ENCODE measurements at places on chromosomes 7 and 10.

DNA sequence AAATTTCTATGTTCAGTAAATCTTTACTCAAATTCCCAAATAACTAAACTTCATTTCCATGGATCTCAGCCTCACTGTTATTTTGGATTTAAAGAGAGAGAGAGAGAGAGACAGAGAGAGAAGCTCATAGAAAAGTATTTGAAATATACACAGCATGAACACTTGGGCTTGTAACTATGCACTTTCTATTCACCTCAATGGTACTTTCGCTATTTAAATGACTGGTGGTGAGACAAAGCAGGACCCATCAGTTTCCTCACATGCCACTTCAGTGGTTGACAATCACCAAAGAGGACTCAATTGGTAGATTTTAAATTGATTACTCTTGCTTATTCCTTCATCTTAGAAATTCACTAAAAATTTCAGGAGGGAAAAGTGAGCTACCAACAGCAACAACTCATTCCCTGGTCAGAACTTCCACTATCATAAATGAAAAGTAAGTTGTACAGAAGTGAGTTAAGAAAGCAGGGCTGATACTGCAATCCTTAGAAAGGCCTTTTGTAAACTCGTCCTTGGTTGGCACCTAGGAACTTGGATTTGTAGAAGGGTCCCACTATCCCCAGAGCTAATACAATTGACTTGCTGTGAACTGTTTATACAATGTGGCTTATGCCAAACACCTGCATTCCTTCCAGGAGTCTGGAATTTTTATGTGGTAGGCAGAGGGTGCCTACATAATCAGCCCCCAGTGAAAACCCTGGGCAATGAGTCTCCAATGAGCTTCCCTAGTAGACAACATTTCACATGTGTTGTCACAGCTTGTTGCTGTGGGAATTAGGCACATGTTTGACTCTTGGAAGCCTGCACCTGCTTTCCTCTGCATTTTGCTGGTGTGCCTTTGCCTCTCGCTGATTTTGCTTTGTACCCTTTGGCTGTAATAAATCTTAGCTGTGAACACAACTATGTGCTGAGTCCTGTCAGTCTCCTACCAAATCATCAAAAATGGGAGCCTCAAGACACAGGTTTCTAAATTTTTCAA is 10.8 kb downstream of the ERLIN1 start:
- no peak for DNase-seq

GRCh38 chr10:121165276-121165675 is 314.1 kb downstream of the WDR11 start:
- DNase-seq: peak; percentile 37

GRCh38 chr10:97759158-97759887 is 12.5 kb downstream of the SFRP5 start:
- DNase-seq: peak; percentile 69

- DNase-seq: no peak
Observed at GRCh38 chr10:33309406-33309805, 25.1 kb downstream of the NRP1 start.

DNA sequence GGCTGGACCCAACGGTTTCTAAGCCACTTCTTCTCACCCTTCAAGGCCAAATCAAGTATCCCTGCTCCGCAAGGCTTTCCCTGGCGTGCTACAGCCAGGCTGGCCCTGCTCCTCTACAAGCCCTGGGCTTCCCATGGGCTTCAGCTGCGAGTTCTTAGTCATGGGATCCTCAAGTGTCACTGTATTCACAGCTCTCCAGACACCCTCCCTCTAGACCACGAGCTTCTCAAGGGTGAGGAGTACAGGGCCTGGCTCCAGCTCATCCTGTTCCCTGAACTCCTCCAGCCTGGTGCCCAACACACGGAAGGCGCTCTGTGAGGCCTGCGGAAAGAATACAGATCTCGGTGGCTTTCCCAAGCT is 38.8 kb downstream of the FAM53B start:
- DNase-seq: no peak

- DNase-seq: no peak
Observed at GRCh38 chr7:125561006-125561405, 631.4 kb upstream of the POT1 start.

DNA sequence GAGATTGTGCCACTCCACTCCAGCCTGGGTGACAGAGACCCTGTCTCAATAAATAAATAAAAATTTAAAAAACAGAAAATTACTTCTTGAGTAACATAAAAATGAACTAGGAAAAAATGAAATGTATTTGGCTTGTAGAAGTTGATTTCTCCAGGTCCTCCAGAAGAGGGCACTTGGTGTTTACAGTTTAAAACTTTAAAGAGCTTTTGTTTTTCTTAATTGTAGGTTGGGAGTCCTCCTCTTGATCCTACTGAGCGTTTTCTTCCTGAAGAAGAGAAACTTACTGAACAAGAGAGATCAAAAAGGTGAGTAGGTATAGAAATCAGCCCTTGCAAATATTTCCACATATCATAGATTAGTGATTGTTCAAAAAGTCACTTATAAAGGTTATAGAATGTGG is 16.2 kb downstream of the KIFBP start:
- DNase-seq: peak; percentile 77

GRCh38 chr10:124213471-124213870 is 120.1 kb upstream of the CHST15 start:
- DNase-seq: no peak

GRCh38 chr7:128299109-128299607 is 44.5 kb downstream of the RBM28 start:
- no peak for DNase-seq

DNA sequence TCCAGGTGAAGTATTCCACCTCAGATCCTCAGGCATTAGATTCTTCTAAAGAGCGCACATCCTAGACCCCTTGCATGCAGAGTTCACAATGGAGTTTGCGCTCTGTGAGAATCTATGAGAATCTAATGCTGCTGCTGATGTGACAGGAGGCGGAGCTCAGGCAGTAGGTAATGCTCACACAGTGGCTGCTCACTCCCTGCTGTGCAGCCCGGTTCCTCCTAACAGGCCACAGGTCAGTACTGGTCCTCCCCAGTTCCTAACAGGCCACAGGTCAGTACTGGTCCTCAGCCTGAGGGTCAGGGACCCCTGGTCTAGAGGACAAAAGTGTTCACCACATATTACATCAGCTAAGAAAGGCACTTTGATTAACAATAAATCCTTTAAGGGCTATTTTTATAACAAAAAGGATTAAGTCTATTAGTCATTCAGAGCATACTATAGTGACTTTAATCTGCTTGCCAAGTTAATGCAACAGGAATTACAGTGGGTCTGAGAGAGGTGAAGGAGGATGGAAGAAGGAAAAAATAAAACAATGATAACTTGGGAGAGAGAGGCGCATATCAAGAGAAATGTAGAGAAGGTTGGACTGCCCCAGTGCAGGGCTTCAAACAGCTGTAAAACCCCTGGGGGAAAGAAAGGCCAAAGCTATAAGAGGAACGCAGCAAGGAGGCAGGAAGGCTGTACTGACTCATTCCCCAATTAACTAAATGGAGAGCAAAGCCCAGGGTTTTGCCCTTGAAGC is 49.2 kb downstream of the CUL2 start:
- DNase-seq: no peak

DNA sequence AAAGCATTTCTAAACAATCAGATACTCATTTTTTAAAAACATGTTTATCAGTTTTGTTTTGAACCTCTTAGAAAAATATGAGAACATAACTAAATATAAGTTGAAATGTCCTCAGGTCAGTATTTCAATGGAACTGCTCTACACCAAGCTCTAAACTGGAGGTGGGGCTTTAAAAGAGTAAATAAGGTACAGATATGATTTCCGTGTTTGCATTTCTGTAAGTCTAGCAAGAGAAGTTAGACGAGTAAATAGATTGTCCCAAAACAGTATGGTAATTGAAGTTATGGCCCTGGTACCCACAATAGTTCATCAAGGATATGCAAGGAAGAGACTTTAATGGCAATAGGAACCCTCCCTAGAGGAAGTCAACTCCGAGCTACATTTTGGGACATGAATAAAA is 115.1 kb upstream of the AKR1E2 start:
- no peak for DNase-seq

DNA sequence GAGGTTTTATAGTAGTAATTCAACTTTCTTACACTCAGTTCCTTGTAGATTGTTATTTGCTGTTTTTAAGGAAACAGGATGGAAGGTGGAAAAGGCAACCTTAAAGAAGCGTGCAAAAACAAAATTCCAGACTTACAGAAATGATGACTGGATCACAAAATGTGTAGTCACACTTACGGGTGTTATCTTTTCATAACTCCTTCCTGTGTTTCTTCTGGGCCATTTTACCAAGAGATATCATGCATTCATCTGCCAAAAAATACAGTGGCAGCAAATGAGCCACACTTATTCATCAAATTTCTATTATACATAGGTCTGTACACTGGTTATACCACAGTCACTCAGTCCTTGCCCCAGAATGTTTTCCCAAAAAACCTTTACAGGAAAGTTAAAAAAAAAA is 94.3 kb upstream of the IL6 start:
- DNase-seq: no peak

DNA sequence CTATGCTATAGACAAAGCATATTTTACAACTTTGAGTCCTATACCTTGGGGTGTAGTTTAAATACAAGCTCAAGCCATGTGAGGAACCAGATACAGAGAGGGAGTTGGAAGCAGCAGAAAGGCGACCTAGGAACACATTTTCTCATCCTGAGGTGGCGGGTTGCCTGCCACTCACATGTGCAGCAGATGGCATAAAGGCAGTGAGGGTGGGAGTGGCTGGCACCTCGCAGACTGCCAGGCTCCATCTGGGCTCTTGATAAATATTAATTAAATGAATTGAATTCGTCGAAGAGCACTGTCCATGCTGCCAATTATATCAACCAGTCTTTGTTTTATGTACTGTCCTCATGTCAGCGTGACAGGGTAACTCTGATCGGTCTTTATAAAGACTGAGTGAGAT is 79.0 kb upstream of the SEMA3C start:
- no peak for DNase-seq

GRCh38 chr10:103792547-103792946 is 62.8 kb downstream of the SH3PXD2A start:
- DNase-seq: no peak

- no peak for DNase-seq
Observed at GRCh38 chr10:504121-504611, 185.3 kb downstream of the DIP2C start.

- no peak for DNase-seq
Observed at GRCh38 chr7:98314469-98314868, 33.0 kb downstream of the BRI3 start.

GRCh38 chr10:49333192-49333591 is 34.2 kb downstream of the C10orf71 start:
- no peak for DNase-seq

- no peak for DNase-seq
Observed at GRCh38 chr10:86868353-86868752, 89.1 kb downstream of the MMRN2 start.

DNA sequence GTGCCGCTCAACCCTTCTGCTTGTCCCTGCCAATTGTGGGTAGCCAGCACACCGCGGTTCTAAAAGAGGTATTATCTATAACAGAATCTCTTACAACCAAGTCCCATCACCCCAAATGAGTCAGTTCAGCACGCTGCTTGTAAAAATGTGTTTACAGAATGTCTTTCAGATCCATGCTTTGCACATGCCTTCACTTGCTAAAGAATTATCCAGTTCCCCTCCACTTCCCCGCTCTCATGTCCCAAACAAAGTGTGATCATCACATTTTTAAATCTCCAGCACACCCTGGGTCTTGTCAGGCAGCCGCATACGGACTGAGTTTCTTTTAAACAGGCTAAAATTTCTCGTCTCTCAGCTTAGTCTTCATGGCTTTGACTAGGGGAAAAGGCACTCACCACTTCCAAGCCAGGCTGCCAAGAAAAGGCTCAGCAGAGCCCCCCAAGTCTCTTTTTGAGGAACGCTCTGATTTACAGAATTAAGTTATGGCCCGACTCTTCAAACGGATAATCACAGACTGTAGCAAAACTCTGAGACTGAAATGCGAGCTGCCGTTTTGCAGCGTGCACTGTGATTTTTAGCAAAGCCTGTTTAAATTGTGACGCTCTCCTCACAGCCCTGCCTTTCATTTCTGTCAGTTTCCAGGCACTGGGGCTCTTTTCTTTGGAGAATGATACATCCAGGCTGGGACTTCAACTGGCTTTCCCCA is 29.8 kb upstream of the FGFR2 start:
- DNase-seq: no peak

GRCh38 chr10:55782181-55782580 is 578.9 kb downstream of the ZWINT start:
- no peak for DNase-seq

DNA sequence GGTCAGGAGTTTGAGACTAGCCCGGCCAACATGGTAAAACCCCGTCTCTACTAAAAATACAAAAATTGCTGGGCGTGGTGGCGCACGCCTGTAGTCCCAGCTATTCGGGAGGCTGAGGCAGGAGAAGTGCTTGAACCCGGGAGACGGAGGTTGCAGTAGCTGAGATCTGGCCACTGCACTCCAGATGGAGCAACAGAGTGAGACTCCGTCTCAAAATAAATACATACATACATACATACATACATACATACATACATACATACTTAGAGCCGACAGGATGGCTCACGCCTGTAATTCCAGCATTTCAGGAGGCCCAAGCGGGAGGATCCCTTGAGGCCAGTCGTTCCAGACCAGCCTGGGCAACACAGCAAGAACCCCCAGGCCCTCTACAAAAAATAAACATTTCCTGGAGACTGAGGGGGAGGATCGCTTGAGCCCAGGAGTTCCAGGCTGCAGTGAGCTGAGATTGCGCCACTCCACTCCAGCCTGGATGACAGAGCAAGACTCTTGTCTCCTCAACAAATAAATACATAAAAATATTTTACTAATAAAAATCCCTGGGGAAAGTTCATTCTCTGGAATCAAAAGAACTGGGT is 90.9 kb upstream of the TNRC18 start:
- peak; percentile 63 for DNase-seq

DNA sequence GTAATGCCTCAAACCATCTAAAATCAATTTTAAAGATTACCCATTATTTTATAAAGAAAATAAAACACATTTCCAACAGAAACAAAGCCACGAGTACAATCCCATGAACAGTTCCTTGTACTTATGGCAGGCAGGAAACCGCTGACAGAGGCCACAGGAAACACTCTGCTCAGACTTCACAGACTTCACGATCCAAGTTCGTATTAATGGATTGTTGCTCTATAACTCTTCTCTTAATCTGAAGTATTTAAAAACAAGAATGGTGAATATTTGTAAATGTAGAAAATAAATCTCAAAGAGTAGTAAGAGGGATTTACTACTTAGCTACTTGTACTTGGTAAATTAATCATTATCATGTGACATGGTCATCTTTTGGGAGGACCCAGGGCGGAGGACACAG is 78.3 kb downstream of the SNX10 start:
- peak; percentile 37 for DNase-seq
